Effector memory CD4-positive, alpha-beta T cell (primary cell): ENCODE measurements at places on chromosomes 3 and 15.

- DNase-seq, result no peak
Observed at GRCh38 chr3:141680620-141681389, 57.3 kb upstream of the RNF7 start.

DNA sequence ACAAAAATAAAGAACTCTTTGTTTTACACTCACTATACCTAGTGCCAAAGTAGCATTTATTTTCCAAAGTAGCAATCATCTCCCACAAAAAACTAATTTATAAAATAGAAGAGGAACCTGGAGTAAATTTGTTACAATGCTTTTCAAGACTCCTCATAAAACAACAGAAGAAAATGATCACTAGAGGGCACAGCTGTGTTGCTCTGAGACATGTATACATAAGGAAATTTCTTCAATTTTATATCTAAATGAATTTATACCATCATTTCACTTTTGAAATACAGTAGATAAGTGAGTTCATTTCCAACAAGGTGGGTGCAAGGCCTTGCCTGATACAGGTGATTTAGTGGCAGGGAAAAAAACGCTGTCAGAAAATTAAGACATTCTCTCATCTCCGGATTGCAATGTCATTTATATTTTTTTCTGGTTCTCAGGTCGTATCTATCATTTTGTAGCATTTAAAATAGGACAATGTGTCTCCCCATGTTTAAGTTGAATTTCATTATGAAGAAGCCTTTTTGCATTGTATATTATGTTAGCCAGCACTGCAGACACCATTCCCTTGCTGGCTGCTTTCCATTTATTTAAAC lies 25.3 kb upstream of the ARHGEF26 start:
- DNase-seq, result no peak

GRCh38 chr15:36782681-36783080 lies 203.3 kb downstream of the CDIN1 start:
- no peak for DNase-seq

DNA sequence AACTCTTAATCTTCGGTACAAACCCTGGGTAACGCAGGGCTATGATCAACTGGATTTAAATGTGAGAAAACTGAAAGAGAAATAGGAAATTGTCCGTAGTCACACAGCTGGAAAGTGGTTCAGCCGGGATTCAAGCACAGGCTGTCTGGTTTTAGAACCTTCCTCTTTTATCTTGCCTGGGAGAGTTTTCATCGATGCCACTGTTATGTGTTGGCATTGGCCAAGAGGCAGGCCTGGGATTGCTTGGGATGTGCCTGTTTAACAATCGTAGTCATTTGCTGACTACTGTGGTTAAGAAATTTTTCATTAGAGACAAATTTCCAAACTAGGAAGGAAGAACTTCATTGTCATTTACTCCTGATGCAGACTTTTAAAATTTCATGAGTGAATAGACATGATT lies 4.3 kb downstream of the MCTP2 start:
- DNase-seq, result no peak

DNA sequence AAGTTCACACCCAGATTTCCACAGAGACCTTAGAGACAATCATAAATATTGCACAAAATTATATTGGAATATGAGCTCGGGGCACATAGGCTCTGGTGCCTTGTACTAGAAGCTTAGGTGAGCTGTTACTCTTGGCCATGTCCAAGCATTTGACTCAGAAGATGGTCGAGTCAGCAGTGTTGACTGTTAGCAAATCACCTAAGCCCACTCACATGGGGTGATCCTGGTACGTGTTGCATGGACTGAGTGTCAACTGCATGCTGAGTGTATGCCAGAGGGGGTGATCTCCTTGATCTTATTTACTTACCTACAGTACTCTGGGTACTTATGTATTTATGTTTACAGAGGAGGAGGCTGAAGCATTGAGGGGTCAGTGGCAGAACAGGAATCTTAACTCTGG lies 14.0 kb downstream of the SMAD3 start:
- DNase-seq, result no peak

DNA sequence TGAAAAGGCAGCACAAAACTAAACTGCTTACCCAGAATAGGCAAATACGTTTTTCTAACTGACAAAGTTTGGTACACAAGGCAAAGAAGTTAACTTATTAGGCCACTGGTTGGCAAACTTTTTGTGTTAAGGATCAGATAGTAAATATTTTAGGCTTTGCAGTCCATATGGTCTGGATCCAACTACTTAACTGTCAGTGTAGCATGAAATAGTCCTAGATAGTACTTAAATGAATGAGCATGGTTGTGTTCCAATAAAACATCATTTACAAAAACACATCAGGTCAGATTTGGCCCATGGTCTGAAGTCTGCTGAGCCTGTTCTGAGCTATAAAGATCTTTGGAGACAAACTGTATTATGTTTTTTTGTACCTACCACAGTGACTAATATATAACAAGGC lies 136.9 kb downstream of the PCCB start:
- no peak for DNase-seq
